ENCODE measurements at places on chromosomes 5 and 9.

GRCh38 chr5:8633259-8633658 lies 764.3 kb downstream of the MTRR start:
- no peak for DNase-seq

DNA sequence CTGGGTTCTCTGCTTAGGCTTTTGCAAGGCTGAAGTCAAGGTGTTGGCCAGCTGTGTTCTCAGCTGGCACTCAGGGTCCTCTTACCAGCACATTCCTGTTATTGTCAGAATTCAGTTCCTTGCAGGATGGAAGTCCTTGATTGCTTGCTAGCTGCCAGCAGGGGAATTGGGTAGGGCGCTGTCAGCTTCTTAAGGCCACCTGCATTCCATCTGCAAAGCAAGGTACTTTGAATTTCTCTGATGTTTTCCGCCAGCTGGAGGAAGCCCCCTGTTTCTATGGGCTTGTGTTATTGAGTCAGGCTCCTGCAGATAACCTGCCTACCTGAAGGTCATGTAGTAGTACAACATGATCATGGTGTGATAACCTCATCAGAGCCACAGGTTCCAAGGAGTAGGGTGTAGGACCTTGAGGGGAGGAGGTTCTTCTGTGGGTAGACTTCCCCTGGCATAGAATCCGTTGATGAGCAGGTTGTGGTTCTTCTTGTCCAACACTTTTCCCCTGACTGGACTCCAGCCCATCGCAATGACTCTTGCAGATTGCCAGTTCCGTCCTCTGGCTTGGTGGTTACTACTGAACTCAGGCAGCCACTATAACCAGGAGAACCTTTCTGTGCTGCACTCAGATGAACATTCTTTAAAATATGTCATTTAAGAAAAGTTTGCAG lies 6.8 kb downstream of the TENT4A start:
- DNase-seq, result no peak

GRCh38 chr9:112796485-112796884 lies 45.9 kb downstream of the SNX30 start:
- no peak for DNase-seq

DNA sequence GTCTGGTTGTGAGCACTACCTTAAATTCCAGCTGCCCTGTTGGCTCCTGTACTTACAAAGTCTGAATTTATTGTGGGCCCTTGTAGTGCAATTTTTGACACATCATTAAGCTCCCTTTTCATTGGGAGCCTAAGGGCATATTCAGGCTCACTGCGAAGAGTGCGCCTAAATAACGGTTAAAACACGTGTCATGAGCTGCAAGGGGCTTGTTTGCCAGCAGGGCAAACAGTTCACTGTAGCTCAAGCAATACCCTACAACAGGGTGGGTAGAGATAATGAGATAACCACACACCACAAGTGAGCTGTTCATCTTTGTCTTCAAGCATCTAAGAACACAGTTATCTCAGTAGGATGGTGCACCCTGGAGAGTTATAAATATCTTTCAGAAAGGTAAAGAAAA lies 214.2 kb downstream of the SLF1 start:
- DNase-seq, result no peak

DNA sequence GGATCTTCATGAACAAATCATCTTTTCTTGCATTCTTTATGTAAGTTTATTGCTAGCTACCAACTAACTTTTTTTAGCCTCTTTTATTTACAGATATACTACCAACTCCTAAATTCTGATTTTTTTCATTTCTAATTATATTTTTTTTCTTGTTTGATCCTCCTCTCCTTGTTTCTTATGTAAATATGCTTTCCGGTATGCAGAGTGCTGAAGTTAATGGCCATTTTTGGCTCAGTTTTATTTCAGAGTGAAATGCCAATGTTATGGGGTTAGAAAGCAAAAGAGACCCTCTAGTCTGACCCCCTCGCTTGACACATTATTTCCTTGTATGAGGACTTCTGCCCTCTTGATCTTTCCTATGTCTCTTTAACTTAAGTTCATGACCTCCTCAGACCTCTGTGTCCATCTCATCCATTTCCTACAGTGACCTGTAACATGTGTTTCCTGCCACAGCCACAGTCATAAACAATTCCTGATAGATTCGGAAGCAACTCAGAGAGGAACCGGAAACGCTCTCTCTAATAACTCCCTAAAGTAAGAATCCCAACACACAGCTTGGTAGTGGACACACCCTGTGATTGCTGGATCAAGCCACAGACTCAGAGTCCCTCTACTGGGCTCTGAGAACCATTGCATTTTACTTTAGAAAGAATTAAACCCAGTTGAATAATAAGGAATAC lies 42.9 kb upstream of the AFAP1L1 start:
- no peak for DNase-seq

DNA sequence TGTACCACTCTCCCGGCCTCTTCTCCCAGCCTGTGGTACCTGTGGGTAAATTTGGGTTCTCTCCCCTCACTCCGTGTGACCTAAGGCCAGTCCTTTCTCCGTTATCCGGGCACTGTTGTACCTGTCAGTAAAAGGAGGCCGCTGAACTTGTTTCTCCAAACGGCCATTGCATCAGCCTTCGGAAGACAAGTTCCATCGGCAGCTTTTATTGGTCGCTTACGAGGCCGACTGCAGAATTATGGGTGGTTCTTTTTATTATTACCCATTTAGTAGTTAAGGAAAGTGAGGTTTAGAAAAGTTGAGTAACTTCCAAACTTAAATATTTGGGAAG lies 558 bp downstream of the GRPEL2 start:
- DNase-seq, result no peak

DNA sequence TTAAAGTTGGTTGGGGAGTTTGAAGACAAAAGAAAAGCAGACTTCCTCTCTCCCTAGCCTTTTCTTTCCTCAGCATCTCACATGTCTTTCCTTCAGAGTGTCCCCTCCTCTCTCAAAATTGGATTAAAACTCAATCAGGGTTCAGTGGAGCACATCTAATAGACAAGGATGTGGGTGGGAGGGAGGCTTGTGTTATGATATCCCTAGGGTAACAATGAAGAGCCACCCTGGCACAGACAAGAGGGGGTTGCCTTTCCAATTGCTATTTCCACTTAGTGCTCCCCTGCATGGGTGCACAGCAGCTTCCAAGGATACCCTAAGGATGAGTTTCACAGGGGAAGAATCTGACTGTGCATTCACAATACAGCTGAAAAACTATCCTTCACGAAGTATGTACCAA lies 585.2 kb upstream of the C9orf72 start:
- DNase-seq, result no peak

DNA sequence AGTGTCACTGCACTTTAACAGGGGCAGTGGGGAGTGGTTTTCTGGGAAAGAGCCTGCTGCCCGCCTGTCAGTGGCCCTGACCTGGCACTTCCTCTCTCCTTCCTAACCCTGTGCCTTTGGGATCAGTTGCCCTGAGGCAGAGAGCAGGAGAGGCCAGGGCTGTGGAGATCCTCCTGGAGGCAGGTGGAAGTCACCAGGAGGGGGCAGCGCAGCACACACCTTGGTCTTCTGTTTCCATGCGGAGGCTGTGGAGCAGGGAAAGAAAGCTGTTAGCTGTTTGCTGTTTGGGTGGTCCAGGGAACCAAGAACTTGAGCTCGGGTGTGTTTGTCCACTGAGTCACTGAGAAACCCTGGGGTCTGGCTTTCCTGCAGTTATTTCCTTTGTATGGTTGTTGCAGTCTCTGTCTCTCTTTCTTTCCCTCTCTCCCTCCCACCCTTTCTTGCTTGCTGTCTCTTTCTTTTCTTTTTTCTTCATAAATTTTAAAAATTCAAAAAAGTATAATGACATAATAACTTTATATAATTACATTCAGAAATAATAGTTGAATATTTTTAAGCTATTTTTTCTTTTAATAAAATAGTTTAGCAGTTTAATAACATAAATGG lies 28.1 kb downstream of the NTRK2 start:
- DNase-seq, result peak; percentile 84

- no peak for DNase-seq
These were observed 975 bp downstream of the AGXT2 start for GRCh38 chr5:35046774-35047173.

GRCh38 chr5:59169081-59169767 lies 586.3 kb downstream of the RAB3C start:
- no peak for DNase-seq

DNA sequence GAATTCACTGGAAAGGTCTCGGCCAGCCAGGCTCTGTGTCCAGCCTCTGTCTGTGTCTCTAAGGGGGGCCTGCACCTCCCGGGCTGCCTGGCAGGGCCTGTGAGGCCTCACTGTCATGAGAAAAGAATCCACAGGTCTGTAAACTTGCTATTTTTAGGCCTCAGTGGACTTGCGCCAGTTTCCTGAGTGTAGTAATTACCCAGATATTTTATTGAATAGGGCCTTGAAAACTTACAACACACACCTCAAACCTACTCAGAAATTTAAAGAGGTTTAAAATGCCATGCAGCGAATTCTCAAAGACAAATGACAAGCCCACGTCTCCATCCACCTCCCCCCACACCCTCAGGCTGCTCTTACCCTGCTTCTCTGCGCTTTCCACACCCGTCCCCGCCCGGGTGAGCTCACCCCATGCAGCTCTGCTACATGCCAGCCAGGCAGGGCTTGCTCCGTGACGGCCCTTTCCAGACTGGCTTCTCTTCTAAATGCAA lies 8.8 kb upstream of the TENT4A start:
- no peak for DNase-seq
